A673 (cell line): ENCODE measurements at places on chromosomes 12 and 14.

DNA sequence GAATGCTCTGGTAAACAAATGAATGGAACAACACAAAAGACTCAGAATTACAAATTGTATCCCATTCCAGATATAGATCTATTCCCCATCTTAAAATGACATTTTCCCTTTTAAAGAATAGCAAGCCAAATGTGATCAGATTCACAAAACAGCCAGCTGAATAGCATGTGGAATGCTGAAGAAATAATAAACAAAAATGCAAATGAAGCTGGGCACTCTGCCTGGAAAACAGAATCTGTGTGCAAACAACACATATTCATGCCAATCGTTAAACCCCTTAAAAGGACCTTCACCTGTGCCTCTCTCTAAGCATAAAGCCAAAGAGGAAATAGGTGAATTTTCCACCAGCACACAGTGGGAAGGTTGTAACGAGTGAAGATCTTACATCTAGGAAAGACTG is 67.9 kb upstream of the PDZRN4 start:
- no peak for DNase-seq

GRCh38 chr12:27333403-27334009 is 870 bp downstream of the BMAL2 start:
- peak; percentile 14 for DNase-seq

GRCh38 chr12:62519043-62519442 is 52.4 kb downstream of the MON2 start:
- no peak for DNase-seq

DNA sequence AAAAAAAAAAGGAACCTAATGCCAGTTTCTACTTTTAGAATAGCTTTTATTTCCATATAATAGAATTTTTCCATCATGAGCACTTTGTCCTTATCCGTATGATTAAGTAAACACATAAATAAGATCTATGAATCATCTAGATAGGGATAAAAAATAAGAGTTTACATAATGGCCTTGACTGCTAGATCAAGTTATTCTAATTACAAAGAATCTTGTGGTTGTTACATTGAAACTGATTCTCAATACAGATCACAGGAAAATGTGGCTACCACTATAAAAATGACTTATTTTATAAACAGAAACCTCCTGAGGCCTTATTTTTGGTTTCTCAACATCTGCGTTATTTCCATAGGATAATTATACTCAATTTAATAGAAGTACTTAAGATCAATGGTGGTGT is 34.4 kb upstream of the NDUFA12 start:
- DNase-seq, result no peak

GRCh38 chr12:32106517-32107358 is at the start of gene BICD1:
TSS of gene BICD1 (plus strand) at chr12:32106847. CDS start at chr12:32107332, 485 bp downstream.
- DNase-seq, result peak; percentile 93

GRCh38 chr14:47483449-47483848 is 192.0 kb downstream of the MDGA2 start:
- no peak for DNase-seq
